Mesothelial cell of epicardium (in vitro differentiated cells): ENCODE measurements at places on chromosomes 2 and 18.

GRCh38 chr2:35891936-35892335 is 463.6 kb upstream of the CRIM1 start:
- no peak for DNase-seq

DNA sequence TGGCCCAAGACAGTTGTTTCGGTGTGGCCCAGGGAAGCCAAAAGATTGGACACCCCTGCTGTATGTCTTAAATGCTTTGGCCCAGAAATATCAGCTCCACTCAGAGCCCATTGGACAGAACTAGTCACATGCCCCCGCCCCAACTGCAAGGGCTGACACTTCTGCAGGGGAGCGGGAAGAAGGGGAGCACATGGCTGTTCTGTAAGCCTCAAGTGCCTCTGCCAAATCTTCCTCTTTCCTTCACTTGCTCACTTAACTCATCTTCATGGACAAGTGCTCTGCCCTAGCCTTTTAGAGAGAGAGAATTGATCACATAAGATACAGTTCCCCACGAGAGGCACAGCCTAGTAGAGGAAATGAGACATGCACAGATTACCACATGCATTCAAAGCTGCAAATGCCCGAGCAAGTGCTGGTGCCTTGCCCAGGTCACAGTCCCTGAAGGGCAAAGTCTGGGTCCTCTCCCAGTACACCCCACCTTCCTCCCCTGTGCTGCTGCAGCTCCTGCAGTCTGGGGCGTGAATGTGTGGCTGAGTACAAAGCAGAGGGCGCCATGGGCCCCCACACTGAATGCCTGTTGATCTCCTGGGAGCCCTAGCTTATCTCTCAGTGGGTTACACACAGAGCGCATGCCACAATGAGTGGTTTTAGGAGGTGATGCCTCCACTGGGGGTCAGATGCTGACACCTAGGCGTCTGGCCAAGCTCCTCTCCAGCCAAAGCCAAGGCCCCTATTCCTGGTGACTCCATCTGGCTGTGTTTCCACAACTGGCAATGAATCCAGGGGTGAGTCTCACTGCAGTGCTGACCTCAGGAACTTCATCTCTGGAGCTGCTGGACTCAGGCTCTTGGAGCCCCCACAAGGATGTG is 135.3 kb downstream of the CTIF start:
- no peak for DNase-seq

GRCh38 chr2:190718652-190719526 is 70.0 kb downstream of the NAB1 start:
- DNase-seq: no peak

- no peak for DNase-seq
Measured at GRCh38 chr2:237199577-237199976, 113.9 kb downstream of the COPS8 start.

GRCh38 chr18:7458884-7459283 is 108.2 kb upstream of the PTPRM start:
- no peak for DNase-seq

DNA sequence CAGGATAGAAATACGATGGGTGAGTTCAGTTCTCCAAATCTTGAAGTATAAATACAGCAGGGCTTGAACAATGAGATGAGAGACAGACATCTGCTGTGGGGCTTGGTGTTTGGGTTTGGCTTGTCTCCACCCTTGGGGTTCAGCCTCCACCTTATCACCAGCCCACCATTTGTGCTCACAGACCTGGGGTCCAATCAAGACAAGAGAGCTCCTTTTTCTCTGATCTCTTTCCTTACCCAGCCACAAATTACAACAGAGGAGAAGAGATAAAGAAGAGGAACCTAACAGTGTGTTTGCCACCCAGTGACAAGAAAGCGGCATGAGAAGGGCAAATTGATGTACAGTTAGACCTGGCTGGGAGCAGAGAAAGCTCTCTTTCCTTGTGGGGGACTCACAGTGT is 204.5 kb upstream of the CXCR4 start:
- DNase-seq: no peak

DNA sequence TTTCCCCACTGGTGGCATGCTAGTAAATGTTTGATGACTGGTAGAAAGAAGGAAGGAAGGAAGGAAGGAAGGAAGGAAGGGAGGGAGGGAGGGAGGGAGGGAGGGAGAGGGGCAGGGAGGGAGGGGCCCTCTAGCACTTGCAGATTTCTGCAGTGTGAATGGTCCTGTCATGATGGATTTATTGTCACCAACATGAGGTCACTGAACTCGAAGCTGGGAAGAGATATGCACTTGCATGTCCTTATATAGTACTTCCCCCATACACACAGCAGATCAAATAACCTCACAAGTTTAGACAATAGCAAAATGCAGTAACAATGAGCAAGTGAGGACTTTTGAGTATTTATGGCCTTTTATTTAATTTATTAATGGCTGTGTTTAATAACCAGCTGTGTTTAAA is 44.5 kb upstream of the CXCR4 start:
- DNase-seq: no peak

DNA sequence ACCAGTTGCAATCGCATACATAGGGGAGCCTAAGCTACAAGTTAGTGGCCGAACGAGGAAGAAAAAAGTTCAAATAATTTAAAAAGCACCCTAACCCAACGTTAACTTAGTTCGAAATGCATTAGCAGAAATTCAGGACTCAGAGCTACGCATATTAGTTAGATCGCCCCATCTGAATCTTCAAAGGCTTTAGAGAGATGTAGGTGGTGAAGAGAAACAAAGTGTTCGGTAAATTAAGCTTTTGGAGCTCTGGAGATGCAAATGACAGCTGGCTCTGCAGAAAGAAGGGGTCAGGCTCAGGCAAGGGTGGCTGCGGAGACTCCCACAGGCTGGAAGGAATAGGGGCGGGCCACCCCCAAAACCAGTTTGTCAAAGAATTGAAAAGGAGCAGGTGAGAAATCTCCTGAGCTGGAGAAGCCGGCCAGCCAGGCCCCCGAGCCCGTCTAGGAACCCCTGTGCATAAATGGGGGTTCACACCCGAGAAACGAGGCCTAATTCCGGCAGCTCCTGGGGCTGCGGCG is 621 bp downstream of the TXNL1 start:
- no peak for DNase-seq

- no peak for DNase-seq
Measured at GRCh38 chr2:71524476-71524875, 71.1 kb downstream of the DYSF start.

DNA sequence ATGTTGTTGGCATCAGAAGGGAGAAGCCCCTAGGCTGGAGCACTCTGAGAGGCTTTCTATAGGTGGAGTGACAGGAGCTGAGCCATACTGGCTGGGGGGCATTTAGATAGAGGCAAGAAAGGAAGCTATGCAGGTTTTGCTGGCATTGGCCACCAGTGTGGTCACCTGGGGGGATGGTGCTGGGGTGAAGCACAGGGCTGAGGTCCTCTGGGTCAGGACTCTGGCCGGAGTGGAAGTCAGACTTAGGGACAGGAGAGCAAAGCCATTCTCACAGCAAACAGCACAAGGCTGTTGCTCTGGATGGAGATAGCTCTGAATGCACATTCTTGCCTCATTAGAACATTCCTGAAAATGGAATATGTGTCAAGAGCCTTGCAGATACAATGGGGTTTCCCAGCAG is 47.4 kb downstream of the NTSR2 start:
- DNase-seq: no peak

DNA sequence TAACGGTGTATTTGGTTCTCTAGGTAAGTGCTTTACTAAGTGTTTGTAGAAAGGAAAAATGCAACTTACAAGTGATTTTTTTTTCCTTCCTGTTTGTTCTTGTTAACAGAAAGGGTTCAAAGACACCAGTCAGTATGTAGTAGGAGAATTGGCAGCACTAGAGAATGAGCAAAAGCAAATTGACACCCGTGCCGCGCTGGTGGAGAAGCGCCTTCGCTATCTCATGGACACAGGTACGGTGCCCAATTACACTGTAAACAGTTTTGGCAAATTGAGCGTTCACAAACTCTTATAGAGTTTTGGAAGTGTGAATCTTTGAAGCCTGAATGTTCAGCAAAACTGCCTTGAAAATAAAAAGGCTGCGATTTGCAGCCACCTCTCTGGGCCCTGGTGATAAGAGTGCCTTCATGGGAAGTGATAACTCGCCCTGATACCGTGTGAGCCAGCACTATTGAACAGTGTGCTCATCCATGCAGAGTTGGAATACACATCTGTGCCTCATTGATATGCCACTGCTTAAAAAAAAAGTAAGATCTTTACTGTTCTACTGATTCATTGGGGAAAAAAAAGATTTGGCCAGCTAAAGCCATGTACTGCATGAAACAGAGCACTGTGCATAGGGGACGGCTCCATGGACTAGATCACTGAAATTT is 54.0 kb upstream of the OTX1 start:
- no peak for DNase-seq

DNA sequence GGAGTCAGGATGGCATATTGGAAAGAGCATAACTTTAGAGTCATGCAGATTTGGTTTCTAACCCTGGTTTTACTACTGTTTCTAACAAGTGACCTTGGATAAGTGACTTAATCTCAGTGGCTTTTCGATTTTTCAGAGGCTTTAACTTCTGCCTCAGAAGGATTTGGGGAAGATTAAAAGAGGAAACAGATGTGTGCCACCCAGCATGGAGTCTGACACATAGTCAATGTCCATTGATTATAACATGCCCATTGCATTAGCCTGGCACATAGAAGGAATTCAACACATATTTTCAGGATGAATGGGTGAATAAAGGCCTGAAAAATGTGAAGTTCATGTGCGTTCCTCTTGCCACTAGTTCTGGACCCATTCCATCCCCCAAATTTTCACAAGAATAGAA is 438.2 kb downstream of the EPHA4 start:
- DNase-seq: no peak

GRCh38 chr2:67451086-67451832 is 54.1 kb downstream of the ETAA1 start:
- DNase-seq: no peak

DNA sequence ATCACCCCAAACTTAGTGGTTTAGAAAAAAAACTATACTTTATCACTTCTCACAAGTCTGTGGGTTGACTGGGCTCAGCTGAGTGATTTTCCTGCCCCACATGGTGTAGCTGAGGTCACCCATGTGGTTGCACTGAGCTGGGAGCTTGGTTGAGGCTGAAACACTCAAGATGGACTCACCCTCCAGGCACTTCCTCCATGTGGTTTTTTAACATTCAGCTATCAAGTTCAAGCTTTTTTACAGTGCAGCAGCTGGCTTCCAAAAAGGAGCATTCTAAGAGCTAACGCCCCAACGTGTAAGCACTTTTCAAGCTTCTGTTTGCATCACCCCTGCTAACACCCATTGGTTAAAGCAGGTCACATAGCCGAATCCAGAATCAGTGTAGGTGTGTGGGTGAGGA is 105.9 kb upstream of the CREB1 start:
- no peak for DNase-seq

- no peak for DNase-seq
Measured at GRCh38 chr2:11142330-11142729, 12.9 kb upstream of the SLC66A3 start.

DNA sequence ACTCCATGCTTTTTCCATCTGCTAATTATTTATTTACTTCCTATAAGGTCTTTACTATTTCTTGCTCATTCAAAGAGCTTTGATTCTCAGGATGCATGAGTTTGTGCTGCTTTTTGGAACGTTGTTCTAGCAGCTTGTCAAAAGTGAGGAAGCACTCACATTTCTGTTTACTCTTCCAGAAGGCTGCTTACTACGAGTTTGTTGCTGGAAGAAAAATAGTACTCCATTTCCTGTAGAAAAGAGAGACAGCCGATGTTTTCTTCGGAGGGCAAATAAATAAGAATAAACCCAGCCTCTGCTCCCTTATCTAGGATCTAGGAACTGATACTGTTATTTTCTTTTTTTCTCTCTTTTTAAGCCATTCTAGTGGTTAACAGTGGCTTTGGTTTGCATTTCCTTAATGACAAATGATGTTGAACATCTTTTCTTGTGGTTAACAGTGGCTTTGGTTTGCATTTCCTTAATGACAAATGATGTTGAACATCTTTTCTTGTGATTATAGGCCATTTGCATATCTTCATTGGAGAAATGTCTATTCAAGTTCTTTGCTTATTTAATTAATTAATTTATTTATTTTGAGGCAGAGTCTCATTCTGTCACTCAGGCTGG is 20.5 kb downstream of the CYP27A1 start:
- no peak for DNase-seq

GRCh38 chr2:187936228-187936627 is 355.4 kb upstream of the GULP1 start:
- DNase-seq: no peak

GRCh38 chr2:147297820-147298219 is 547.0 kb upstream of the ACVR2A start:
- DNase-seq: no peak
